NCI-H1436 (cell line): ENCODE measurements at places on chromosomes 13 and 19.

- DNase-seq: no peak
Observed at GRCh38 chr13:84653915-84654534, 771.8 kb upstream of the SLITRK1 start.

DNA sequence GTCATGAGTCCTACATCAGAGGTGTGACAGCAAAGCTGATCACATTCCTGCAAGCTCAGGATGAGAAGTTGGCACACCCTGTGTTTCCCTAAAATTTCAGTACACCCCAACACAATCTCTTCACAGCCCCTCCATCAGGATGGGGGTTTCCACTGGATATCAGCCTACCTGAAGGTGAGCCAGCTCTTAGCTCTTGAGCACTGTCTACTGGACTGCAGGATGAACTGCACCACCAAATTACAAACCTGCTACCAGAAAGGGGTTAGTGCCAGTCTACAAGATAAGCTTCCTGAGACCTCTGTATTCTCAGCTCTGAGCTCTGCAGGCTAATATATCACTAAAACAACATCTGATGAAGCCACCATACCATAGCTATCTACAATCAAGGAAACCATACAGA is 1616.2 kb upstream of the SPRY2 start:
- no peak for DNase-seq

DNA sequence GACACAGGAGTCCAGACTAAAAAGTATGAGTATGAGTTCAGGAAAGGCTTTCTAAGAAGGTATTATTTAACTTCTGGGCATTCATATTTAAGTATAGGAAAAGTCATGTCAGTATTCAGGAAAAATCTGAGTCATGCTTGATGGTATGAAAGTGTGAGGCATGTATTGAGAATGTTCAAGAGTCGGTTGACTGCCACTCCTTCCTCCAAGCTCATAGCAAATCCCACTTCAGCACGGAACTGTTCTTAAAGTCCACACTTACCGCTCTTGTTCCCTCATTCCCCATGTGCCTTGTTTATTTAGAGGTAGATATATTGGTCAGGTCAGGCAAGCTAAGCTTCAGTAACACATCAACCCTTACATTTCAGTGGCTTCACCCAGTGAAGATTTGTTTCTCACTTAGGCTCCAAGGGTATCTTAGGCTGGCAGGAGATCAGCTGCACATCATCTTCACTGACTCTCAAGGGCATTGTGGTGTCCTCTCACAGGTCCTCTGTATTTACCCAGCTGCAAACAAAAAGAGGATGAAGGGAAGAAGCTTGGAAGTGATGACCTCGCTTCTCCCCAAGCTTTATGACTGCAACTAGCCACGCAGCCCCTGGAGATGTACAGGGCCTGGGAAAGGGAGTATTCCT is 1189.2 kb downstream of the EFNB2 start:
- no peak for DNase-seq

DNA sequence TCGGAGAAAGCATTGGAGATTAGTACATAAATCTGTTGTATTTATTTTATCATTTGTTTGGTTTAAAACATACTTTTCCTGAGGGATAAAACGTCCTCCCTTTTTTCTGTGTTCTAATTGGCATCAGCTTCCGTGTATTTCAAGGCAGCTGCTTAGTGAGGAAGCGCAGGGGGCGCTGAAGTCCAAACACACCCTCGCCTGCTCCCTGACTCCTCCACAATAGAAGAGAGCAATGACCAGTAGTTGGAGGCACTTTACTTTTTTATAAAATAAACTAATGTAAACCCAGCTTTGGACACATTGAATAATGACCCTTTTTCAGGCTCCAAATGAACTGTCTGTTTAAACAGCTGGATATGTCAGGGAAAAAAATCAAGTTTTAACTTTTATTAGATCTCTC is 79.9 kb downstream of the RNASEH2B start:
- no peak for DNase-seq

DNA sequence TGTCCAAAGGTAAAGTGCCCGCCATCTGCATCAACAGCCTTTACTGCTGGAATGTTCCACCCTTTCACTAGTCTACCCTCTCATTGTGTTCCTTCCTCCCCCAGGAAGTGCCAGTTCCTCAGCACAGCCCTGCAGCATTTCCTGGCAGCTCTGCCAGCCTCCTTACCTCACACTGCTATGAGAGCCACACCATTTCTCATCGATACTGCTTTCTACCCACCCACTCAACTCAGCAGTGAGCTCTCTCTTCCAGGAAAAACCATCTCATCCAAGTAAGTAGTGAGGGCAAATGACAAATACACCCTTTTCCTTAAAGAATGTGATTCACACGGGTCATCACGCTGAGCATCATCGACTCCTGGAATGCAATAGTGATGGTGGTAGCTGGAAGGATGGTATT is 19.8 kb downstream of the UQCRFS1 start:
- DNase-seq: no peak

- no peak for DNase-seq
Observed at GRCh38 chr19:34989298-34989697, 10.8 kb upstream of the GRAMD1A start.

GRCh38 chr13:110129076-110129475 is 177.9 kb downstream of the COL4A1 start:
- no peak for DNase-seq

DNA sequence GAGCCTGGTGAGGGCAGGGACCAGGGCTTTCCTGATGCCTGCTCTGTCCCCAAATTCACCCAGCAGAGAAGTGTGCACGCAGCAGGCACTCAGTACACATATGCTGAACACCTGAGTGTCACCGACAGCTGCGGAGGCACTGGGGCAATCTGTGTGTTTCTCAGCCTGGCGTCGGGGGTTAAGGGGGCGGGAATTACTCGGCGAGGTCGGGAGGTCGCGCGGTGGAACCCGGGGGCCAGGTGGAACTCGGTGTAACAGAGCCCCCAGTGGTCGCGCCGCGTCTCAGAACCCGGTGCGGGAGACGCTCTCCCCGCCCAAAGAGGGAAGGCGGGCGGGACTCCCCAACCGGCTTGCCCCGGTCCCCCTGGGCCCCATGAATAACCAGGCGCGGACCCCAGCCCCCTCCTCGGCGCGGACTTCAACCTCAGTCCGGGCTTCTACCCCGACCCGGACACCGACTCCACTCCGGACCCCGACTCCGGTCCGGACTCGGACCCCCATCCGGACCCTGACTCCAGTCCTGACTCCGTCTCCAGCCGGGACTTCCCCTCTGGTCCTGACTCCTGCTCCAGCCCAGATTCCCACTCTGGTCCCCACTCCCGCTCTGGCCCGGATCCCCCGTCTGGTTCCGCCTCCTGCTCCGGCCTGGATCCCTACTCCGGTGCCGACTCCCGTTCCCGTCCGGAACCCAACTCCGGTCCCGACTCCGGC is at the start of gene SELENOV:
TSS of gene SELENOV (plus strand) at position 300 of the 711 bp plus-strand sequence. CDS start at position 374, 74 bp downstream.
- DNase-seq: peak; percentile 40

DNA sequence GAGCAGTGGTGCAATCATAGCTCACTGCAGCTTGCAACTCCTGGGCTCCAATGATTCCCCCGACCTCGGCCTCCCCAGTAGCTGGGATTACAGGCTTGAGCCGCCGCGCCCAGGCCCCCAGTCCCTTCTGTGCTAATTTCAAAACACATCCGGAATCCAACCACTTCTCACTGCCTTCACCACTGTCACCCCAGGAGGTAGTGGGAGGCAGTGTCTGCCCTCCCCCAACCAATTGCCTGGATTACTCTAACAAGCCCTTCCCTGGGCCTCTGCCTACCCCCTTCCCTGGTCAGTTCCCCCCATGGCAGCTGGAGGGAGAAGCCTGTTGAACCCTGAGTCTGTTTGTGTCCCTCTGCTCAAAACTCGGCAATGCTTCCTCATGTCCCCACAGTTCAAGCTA is 2.3 kb downstream of the PRAM1 start:
- no peak for DNase-seq

GRCh38 chr13:51895906-51896888 is 34.4 kb downstream of the CCDC70 start:
- no peak for DNase-seq

DNA sequence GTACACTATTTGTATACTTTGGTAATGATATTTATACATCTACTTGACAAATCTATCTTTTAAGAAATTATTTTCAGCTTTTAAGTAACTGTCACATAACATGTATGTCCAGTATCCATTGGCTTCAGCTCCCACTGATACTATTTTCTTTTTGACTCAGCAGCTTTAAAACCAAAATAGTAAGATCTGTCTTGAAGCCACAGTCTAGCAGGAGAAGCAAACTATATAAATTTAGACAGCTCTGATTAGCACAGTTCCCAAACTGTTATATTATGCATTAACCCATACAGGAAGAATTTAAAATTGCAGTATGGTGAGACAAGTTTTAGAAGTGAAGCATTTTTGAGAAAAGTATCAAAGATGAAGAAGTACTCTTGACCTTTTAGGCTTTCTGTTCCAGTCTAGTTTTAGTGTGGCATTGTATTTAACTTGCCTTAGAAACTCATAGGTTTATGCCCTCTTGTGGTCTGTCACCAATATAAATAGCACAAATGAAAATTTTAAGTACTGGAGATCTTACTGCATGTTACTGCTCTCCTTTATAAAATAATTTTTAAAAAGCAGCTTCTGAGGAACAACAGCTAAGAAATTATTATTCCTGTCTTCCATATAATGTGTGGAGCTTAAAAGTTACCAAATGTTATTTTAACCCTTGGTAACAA is 24.7 kb downstream of the URI1 start:
- no peak for DNase-seq

GRCh38 chr19:11091703-11092153 is 2.5 kb downstream of the LDLR start:
- no peak for DNase-seq

- no peak for DNase-seq
Observed at GRCh38 chr13:47109028-47109427, 212.2 kb upstream of the HTR2A start.

DNA sequence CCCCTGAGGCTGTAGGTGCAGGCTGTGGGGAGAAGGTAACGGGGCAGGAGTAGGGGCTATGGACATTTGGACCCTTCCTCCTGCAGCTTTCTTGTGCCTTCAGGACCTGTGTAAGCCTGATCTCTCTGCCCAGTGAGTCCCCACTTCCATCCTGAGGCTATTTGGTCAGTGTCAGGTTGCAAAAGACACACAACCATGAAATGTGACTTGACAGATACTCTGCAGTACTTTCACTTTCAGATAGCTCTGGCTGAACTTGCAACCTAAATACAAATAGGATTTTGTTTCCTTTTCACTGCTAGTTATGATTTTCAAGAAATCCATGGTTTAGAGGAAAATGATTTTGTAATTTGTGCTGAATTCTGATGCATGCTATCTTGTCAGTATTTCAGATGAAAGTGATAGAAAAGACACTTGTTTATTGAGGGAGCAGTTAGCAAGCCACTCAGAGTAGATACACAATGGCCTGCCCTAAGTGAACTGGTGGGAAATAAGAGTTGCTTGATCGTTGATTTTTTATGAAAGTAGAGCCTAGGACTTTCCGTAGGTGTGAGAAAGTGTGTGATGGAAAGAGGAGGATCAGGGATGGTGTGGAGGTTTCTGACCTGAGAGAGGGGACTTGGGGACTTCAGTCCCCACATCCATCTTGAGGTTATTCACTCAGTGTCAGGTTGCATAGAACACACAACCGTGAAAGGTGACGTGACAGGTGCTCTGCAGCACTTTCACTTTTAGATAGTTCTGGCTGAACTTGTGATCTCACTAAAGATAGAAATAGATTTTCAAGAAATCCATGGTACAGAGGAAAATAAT is 18.1 kb upstream of the EID2 start:
- DNase-seq: no peak

GRCh38 chr19:48396824-48397176 is 3.3 kb downstream of the GRIN2D start:
- DNase-seq: no peak

GRCh38 chr13:51361106-51361505 is 21.6 kb downstream of the SERPINE3 start:
- DNase-seq: no peak

DNA sequence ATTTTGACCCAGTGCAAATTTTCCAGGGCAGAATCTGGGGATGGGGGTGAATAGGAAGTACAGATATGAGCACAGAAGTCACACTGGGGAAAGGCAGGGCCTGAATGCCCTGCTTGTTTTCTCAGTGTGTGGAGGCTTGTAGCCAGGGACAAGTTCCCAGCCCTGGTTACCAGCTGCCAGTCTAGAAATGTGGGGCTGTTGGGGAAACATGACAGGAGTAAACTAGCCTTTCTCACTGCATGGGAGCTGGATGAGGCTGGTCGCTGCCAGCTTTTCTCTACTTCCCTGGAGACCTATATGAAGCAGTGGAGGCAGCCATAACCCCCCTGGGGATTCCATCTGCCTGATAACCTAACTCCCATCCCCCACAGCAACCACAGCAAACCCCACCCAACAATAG is 2267.7 kb downstream of the PCDH9 start:
- no peak for DNase-seq

- DNase-seq: no peak
Observed at GRCh38 chr13:78187781-78188180, 269.1 kb upstream of the EDNRB start.

GRCh38 chr19:1076951-1077350 is 10.0 kb downstream of the ARHGAP45 start:
- DNase-seq: peak; percentile 46
